ENCODE measurements at places on chromosomes 13 and 19. TPM values are rescaled to one million over a fixed set of nuclear protein-coding genes. Genes with fewer than 3 reads are reported as not detected.

Gene PCDH8
- not detected for total RNA-seq

Gene POSTN
- 1.0 TPM for total RNA-seq

Gene CASP14
- under 0.01 TPM for total RNA-seq

Gene ZNF550
- 12.1 TPM for total RNA-seq

Gene FUT6
- total RNA-seq: 8.1 TPM

Gene FARSA
- 88.3 TPM for total RNA-seq

Gene ZNF45
- 17.3 TPM for total RNA-seq

Gene POGLUT2
- total RNA-seq: 11.4 TPM

Gene KLC3
- total RNA-seq: 96.0 TPM

Gene KCNJ14
- total RNA-seq: 4.5 TPM

Gene PLVAP
- total RNA-seq: not detected

Gene LRRC63
- total RNA-seq: not detected

Gene MEX3D
- 56.7 TPM for total RNA-seq

Gene RDH8
- not detected for total RNA-seq

Gene PRR19
- under 0.01 TPM for total RNA-seq

Gene CGB2
- not detected for total RNA-seq

Gene CPT1C
- total RNA-seq: 0.34 TPM

Gene FAM124A
- total RNA-seq: not detected

Gene CNMD
- total RNA-seq: not detected
